HepG2 (cell line): ENCODE measurements at places on chromosomes 3 and 15.

- H3K4me1 ChIP-seq = peaks cover 16% of the 10 kb centered on the region
- peak overlapping the region; percentile 48; the same call in 1 of the 2 replicates for H3K4me3 ChIP-seq
- DNase-seq = no peak
Measured at GRCh38 chr3:33658621-33658990, 59.4 kb downstream of the CLASP2 start.

DNA sequence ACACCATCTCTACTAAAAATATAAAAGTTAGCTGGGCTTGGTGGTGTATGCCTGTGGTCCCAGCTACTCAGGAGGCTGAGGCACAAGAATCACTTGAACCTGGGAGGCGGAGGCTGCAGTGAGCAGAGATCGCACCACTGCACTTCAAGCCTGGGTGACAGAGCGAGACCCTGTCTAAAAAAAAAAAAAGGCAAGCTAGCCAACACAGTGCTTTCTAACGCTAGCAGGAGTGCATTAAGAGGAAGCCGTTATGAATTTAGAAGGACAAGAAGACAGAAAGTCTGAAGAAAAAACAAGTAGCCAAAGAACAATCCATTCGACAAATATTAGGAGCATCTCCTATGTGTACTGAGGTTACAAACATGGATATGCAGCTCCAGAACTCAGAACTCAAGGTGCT, 28.6 kb downstream of the BHLHE40 start:
- H3K27ac ChIP-seq = no peak overlapping the region
- peaks cover 37% of the 10 kb centered on the region for H3K4me1 ChIP-seq
- no peaks in the 10 kb centered on the region for H3K36me3 ChIP-seq

GRCh38 chr3:54299169-54299935, 177.0 kb downstream of the CACNA2D3 start:
- no peaks in the 10 kb centered on the region for H3K4me1 ChIP-seq
- H3K27ac ChIP-seq = no peak overlapping the region
- no peaks in the 10 kb centered on the region for H3K36me3 ChIP-seq
- peaks cover 7% of the 10 kb centered on the region; the same call in 1 of the 3 replicates for H3K27me3 ChIP-seq
- DNase-seq = no peak
- H3K4me3 ChIP-seq = no peak overlapping the region

DNA sequence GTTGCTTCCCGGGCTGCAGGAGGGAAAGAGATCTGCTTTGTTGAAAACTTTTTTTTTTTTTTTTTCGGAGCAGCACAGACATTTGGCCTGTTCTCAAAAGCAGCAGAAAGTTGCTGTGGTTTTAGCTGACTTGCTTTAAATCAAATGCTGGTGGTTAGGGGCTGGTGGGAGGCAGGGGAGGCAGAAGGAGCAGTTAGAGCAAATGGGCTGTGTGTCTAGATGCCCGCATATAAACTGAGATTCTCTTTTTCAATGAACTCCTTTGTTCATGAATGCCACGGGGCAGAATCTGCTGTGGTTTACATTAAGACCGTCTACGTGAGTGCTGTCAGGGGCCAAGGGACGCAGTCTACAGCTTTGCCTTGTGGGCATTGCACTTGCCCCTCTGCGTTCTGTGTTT, 95.9 kb downstream of the FLNB start:
- peak overlapping the region; percentile 90 for H3K27ac ChIP-seq
- no peak overlapping the region for H3K4me3 ChIP-seq
- peaks cover 34% of the 10 kb centered on the region for H3K36me3 ChIP-seq

GRCh38 chr3:30875505-30875904, 19.0 kb downstream of the GADL1 start:
- no peaks in the 10 kb centered on the region for H3K27me3 ChIP-seq
- H3K27ac ChIP-seq = no peak overlapping the region
- no peaks in the 10 kb centered on the region for H3K36me3 ChIP-seq
- no peak for DNase-seq

DNA sequence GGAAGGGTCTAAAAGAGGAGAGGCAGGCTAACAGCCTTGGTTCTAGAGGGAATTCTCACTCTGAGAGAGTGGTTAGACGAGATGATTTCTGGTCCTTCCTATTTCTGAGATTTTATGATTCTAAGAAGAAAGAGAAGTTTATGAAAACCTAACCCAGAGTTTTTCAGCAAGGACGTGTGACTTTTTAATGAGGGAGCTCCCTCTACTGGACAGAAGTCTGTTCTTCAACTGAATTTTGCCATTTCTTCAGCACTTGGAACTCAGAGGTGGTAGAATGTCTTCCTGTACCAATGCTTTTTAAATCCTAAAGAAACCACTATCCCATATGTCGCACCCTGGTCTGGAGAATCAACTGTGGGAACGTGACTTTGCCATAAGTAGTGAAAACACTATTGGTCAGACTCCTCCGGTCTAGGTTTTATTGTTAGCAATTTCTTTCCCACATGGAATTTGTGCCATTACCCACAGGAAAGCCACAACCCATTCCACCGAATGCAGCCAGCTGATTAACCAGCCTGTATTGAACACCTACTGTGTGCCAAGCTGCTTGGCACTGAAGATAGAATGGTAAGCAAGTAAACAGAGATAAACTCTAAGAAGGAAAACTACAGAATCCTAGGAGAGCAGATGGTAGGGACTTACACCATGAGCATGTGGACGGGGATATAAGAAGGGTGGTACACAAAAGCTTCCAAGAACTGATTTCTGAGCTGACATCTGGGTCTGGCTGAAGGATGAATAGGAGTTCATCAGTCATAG, 199.5 kb upstream of the LMCD1 start:
- no peaks in the 10 kb centered on the region for H3K27me3 ChIP-seq
- H3K36me3 ChIP-seq = no peaks in the 10 kb centered on the region
- peak; percentile 31 for DNase-seq

GRCh38 chr3:138600100-138600745, 6.2 kb upstream of the CEP70 start:
- H3K36me3 ChIP-seq = no peaks in the 10 kb centered on the region
- DNase-seq = no peak
- no peaks in the 10 kb centered on the region for H3K27me3 ChIP-seq
- H3K4me3 ChIP-seq = no peak overlapping the region
- H3K27ac ChIP-seq = no peak overlapping the region

GRCh38 chr3:146889626-146890025, 284.5 kb upstream of the PLSCR5 start:
- no peak overlapping the region for H3K4me3 ChIP-seq
- no peaks in the 10 kb centered on the region for H3K4me1 ChIP-seq
- no peaks in the 10 kb centered on the region for H3K27me3 ChIP-seq
- DNase-seq = no peak

- DNase-seq = no peak
- H3K4me3 ChIP-seq = no peak overlapping the region
- no peaks in the 10 kb centered on the region for H3K36me3 ChIP-seq
- no peaks in the 10 kb centered on the region for H3K4me1 ChIP-seq
Measured at GRCh38 chr3:16004812-16005211, 169.7 kb upstream of the GALNT15 start.

DNA sequence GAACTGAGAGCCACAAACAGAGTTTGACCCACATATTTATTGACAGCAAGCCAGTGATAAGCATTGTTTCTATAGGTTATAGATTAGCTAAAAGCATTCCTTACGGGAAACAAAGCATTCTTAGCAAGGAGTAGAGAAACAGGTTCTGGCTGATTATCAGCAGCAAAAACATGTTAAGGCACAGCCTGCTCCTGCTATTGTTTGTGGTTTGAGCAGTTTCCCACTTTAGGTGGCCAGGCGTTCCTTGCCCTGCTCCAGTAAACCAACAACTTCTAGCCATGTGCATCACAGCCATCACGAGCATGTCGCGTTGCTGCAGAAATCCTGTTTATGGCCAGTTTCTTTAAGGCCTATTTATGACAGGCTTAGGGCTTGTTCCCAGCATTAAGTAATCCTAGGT, 44.7 kb upstream of the C2CD4B start:
- no peak for DNase-seq
- no peaks in the 10 kb centered on the region for H3K27me3 ChIP-seq
- H3K36me3 ChIP-seq = no peaks in the 10 kb centered on the region
- no peak overlapping the region for H3K27ac ChIP-seq

DNA sequence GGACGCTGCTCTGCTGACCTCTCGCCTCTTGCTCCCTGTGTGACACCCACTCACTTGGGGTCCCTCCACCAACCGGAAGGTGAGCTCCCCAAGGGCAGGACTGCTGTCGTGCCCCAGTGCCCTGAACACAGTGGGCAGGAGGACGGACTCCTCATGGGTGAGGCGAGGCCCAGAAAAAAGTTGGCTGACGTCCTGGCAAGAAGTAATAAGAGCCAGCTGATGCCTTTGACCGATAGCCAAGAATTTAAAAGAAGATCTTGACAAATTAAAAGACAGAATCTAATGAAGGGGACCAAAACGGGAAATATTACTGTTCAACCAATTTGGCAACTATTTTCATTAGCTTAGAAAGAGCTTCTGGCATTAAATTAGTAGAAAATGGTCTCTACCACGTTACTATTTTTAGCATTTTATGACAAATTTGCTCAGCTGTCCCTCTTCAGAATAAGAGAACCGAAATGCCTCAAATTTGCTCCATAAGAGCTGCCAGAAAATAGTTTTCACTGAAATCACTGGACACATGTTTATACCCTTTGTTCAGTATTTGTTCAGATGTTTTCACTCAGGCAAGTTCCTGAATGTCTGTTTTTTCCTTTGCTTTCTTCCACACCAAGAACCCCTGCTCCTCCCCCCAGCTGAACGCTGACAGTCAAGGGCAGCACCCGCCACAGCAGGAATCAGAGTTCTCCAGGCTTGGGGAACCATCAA, 60.5 kb downstream of the XXYLT1 start:
- H3K36me3 ChIP-seq = no peaks in the 10 kb centered on the region
- H3K27me3 ChIP-seq = no peaks in the 10 kb centered on the region
- no peak for DNase-seq
- peaks cover 58% of the 10 kb centered on the region for H3K4me1 ChIP-seq
- no peak overlapping the region for H3K4me3 ChIP-seq
- peak overlapping the region; percentile 44 for H3K27ac ChIP-seq

DNA sequence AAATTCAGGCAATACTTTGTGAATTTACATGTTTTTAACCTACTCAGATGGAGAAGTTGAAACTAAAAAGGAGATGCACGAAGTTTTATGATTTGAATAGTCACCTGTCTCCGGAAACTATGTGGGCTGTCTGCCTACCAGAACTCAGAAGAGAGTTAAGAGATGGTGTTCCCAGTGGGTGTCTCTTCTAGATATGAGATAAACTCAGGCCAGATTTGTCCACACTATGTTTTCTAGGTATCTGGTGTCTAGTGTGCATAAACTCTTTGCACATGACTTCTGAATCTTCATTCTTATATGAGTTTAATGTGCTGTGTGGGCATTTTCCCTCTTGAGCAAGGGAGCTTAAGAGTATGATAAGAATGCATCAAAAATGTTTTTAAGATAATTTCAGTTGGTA, 222.8 kb downstream of the FOXP1 start:
- H3K36me3 ChIP-seq = peaks cover 19% of the 10 kb centered on the region
- H3K27ac ChIP-seq = no peak overlapping the region
- H3K4me3 ChIP-seq = no peak overlapping the region
- H3K27me3 ChIP-seq = no peaks in the 10 kb centered on the region
- no peaks in the 10 kb centered on the region for H3K4me1 ChIP-seq

- H3K4me1 ChIP-seq = no peaks in the 10 kb centered on the region
- H3K4me3 ChIP-seq = no peak overlapping the region
- no peaks in the 10 kb centered on the region for H3K27me3 ChIP-seq
- H3K36me3 ChIP-seq = no peaks in the 10 kb centered on the region
- no peak overlapping the region for H3K27ac ChIP-seq
Measured at GRCh38 chr3:166285001-166285400, 447.8 kb upstream of the BCHE start.

DNA sequence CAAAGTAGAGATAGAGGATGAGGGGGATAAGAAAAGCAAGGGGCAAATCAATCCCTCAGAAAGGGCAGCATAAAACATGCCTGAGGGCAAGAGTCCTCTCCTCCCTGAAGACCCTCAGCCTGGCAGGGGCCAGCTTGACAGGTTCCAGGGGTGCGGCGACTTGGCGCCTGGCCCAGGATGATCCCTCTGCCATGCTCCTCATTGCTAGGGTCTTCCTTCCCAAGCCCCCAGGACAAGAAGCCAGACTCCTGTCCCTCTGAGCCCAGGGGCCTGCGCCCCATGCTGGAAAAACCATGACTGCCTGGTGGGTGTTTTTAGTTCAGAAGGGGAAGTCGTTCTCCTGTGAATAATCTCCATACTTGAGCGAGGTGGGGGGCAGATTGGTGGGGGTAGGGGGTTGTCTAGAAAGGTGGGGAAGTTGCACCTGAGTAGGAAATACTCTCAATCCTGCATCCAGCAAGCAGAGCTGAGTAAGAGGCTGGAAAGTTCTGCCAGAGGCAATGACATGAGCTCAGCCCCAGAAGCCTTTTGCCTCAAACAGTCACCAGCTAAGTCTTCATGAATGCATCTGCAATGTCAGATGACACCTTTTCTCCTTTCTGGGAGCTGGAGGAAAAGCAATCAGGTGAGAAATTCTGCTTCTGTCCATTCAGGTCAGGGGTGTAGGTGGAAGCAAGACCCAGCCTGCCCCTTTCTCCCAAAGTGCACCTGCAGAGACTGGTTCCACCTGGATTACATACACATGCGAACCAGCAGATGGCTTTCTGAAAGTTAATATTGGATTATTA, 18.3 kb downstream of the SLC12A8 start:
- no peak overlapping the region for H3K4me3 ChIP-seq
- peaks cover 11% of the 10 kb centered on the region; the same call in 1 of the 2 replicates for H3K4me1 ChIP-seq
- H3K27me3 ChIP-seq = no peaks in the 10 kb centered on the region; the same call in 1 of the 2 replicates
- H3K27ac ChIP-seq = no peak overlapping the region
- no peaks in the 10 kb centered on the region for H3K36me3 ChIP-seq
- no peak for DNase-seq

GRCh38 chr3:134607054-134608022, 43.5 kb downstream of the KY start:
- H3K4me1 ChIP-seq = no peaks in the 10 kb centered on the region
- no peak for DNase-seq
- H3K4me3 ChIP-seq = no peak overlapping the region
- no peaks in the 10 kb centered on the region for H3K36me3 ChIP-seq

DNA sequence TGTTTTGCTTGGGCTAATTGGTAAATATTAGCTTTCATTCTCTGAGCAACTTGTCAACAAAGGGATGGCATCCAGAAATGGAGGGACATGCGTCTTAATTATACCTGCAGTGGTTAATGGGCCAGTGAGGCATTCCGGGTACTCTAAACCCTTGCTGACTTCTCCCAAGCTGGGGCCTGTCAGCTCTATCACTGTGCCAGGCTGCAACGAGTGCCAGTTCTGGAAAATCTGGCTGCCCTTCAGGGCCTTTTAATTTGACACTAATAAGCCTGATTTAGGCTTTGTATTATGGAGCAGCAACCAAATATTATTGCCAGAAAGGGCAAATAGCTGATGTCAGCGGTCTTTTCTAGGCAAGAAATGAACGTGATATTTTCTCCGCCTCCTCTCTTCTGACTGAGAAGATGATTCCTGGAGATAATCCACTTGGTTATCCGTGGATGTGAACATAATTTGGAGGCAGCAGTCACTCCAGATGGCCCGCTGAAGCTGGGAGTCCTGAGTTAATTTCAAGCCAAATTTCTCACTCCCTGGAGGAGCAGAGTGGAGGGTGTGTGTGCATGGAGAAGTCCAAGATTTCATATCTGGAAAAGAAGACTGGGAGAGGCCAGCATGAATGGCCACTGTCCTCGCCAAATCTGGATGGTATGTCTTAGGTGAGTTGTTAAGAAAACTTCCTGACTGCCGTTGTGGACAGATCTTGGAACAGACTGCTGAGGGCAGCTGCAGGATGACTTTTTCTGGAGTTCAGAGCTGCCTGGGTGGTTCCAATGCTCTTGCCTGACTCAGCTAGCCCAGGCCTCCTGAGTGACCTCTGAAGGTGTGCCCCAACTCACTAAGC, 44.4 kb upstream of the PSMD6 start:
- no peaks in the 10 kb centered on the region for H3K4me1 ChIP-seq
- H3K27me3 ChIP-seq = no peaks in the 10 kb centered on the region
- no peak overlapping the region for H3K27ac ChIP-seq
- no peaks in the 10 kb centered on the region for H3K36me3 ChIP-seq
- no peak for DNase-seq
- H3K4me3 ChIP-seq = no peak overlapping the region
